Hepatic stellate cell (primary cell): ENCODE measurements at places on chromosomes 11 and 22.
A peak's percentile ranks its signal among the peaks of the same experiment; 100 is the strongest.

GRCh38 chr11:93842461-93842860 lies 8.0 kb downstream of the VSTM5 start:
- peak; percentile 37 for DNase-seq

GRCh38 chr22:46323162-46323561 lies 12.4 kb upstream of the TRMU start:
- DNase-seq: no peak

DNA sequence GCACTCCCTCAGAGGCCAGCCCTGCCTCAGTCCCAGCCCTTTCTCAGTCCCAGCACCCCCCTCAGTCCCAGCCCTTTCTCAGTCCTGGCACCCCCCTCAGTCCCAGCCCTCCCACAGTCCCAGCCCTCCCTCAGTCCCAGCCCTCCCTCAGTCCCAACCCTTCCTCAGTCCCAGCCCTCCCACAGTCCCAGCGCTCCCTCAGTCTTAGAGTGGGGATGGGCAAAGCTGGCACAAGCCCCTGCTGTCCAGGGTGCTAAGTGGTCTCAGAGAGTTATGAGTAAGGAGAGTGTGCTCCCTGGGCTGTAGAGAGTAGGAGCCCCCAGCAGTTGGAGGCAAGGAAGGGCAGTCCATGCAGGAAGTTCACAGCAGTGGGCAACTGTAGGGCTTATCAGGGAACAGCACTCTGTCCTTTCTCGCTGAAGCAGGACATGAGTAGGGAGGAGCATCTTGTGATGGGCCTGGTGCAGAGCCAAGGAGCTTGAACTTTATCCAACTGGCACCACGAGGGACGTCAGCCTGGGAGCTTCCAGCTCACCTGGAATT lies 51.4 kb upstream of the CRYBB3 start:
- DNase-seq: no peak

DNA sequence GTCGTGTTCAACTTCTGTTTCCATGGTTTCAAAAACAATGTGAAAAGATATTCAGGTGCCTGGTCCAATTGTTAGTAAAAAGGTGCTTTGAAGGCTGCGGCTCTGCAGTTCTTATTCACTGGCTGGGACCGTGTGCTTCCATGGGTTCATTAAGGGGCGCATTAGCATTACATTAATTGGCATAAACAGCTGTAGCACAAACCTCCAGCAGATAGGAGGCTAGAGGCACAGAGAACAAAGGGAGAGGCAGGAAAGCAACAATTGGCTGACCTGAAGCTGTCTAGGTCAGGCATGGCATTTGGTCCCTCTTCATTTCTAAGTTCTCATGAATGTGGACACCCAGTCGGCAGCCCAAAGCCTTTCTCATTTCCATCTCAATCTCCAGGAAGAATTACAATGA lies 16.6 kb downstream of the PAK1 start:
- DNase-seq: no peak

DNA sequence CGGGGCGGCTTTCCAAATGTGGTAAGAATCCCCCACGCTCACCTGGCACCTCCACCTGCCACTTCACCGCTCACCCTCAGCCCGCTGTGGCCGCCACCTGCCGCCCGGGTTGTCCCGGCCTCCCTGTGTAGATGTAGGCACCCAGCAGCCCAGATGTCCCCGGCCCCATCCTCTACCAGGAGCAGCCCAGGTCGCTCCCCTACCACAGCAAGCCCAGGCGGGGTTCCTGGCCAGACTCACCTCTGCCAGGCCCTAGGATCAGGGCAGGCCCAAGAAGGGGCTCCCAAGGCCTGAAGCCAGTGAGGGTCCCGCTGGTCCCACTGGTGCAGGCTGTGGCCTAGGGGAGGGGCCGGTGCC lies 27.4 kb downstream of the MOB2 start:
- DNase-seq: no peak

- no peak for DNase-seq
Measured at GRCh38 chr11:72591785-72592502, 82.3 kb downstream of the PDE2A start.

DNA sequence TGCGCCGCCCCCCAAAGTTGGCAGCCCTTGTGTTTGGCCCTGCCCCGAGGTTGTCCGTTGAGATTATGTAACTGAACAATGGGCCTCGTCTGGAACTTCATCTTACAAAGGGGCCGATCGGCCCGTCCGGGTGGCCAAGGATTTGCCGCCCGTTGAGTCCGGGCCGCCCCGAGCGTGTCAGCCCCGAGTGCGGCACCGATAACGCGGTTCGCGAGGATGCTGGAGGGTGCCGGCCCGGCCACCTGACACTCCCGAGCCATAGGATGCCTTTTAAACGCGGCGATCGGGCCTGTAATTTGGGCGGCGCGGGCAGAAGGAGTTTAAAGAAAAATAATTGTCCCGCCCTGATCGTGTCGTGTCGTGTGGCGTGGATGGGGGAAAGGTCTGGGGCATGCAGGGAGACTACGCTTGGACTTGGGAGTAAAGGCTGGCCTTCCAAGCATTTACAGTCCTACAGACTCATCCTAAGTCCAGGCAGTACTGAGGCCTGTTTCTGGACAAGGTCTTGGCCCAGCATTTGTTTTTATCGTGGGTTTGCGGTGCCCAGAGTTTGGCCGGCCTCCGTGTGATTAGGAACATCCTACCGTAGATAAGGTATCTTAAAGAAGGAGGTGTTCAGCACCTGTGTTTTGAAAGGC lies 1.3 kb downstream of the WEE1 start:
- no peak for DNase-seq

GRCh38 chr11:78954696-78955095 lies 380.0 kb upstream of the NARS2 start:
- no peak for DNase-seq

- DNase-seq: no peak
Measured at GRCh38 chr11:36274414-36274813, 14.8 kb downstream of the COMMD9 start.

DNA sequence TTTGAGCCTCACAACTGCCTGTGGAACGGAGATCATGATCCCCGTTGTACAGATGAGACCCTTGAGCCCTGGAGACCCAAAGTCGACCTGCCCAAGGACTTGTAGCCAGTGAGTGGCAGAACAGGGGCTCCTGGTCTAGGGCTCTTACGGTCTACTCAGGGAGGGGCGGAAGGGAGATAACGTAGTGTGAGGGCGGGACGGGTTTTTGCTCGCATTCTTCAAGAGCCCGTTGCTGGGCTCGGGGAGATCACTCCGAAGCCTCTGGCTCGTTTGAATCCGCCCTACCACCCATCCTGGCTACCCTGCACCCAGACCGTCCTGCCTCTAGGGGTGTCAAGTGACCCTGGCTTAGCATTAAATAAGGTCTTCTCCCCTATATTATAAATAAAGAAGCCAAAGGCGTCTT lies 639 bp downstream of the CRY2 start:
- DNase-seq: peak; percentile 57

- DNase-seq: no peak
Measured at GRCh38 chr11:5339771-5340322, 3.5 kb downstream of the OR51B5 start.

GRCh38 chr22:42296883-42297282 lies 26.4 kb upstream of the TCF20 start:
- DNase-seq: no peak

- no peak for DNase-seq
Measured at GRCh38 chr11:78291503-78292108, 102.9 kb downstream of the USP35 start.

GRCh38 chr11:24779791-24780190 lies 282.9 kb downstream of the LUZP2 start:
- no peak for DNase-seq

DNA sequence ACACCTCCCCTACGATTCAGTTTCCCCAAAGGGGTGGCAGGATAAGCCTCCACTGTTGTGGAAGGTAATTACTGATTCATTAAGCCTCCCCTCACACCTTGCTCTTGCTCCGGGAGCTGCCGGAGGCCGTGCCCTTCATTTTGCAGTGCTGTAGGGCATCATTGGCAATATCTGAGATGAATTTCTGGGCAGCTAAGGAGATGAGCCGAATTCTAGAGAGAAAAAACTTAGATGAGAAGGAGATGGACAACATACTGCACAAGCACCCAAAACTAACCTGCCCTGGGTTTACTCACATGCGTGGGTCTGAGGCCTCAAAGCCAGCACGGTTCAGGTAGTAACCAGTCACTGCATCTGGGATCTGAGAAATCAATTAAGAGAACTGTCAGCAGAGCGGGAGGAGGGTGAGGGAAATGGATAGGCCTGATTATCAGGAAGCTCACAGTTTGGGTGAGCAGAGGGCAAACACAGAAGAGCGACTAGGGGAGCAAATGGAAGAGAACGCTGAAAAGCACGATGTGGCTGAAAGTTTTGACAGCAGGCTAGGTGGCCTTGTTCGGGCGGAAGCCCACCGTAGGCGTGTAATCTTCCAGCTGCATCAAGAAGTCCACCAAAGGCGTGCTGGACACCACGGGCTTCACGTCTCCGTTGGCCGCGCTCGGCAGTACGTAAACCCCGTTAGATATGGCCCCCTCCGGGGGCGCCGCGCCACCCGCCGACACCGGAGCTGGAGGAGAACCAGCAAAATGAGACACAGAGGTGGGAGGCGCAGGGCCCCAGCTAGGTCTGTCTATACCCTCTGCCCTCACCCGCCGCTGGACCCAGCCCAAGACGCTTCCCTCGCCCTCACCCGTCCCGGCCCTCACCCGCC lies 689 bp downstream of the TAF10 start:
- no peak for DNase-seq

DNA sequence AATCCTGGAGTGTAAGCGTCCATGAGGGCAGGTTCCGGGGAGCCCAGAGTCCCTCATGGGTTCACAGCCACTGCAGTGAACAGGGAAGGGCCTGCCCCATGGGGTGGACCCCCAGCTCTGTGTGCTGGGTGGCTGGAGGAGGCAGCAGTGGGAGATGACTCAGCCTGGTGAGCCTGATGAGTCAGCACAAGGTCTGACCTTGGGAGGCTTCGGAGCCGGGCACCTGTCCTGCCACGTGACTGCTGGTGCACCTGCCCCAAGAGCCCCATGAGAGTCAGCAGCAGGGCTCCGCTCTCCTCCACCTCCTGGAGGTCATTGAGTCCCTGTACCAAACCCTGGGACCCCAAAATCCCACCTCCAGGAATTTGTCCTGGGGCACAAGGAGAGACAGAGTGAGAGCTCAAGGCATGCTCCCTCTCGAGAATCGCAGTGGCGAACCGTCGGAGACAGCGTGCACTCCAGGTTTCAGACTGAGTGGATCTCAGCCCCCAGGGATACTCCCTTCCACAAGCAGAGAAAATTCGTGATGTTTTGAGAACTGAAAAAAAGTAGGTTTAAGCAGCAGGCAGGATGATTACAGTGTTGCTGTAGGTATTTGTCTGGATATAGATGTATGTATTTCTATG lies 1221.7 kb downstream of the BRD1 start:
- DNase-seq: no peak

GRCh38 chr11:12125609-12126149 lies 15.3 kb downstream of the MICAL2 start:
- DNase-seq: no peak
